ENCODE measurements at places on chromosomes 11 and 22.

- DNase-seq = peak; percentile 70
Measured at GRCh38 chr11:95067039-95067840, 521 bp downstream of the SRSF8 start.

DNA sequence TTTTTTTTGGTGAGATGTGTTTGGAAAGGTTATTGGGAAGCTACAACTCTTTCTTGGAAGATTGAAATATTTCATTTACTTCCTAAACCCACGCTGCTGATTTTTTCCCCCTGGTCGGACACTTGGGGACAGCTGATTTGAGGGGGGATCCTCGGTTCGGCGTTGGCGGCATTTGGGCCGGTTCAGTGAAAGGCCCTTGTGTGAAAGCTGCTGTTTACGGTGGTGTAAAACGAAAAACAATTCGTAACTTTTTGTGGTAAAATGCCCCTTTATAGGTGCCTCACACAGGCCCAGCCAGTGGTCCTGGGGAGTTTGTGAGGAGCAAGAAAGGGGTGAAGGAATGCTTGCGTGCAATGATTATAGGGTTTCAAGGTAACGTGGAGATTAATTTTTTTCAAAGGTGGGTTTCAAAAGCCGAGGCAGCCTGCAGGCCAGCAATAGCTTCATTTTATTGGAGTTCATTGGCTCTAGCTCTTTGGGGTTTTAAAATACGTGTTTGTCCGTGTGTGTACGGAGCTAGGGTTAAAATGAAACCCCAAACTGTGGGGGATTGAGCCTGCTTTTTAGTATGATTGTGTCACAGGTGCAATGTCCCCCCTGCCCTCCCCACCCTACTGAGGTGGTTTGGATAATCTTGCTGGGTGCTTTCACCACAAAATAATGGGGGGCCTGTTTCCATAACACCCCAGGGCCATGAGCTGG, 77.2 kb upstream of the PPARA start:
- DNase-seq = no peak

DNA sequence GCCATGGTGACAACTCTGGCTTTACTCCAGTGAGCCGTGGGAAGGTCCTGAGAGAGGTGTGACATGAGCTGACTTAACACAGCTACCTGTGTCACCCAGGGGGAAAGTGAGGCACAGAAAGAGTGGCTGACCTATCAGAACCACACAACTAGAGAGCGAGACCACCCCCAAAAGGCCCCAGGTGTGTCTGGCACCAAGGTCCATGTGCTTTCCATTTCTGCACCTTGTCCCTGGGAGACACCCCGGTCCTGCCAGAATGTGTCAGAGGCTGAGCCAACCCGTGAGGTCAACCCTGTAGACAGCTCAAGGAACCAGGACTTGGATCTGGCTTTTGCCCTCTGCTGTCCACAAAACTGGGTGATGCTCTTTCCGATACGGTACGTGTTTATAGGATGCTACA, 9.8 kb downstream of the MAFF start:
- no peak for DNase-seq

DNA sequence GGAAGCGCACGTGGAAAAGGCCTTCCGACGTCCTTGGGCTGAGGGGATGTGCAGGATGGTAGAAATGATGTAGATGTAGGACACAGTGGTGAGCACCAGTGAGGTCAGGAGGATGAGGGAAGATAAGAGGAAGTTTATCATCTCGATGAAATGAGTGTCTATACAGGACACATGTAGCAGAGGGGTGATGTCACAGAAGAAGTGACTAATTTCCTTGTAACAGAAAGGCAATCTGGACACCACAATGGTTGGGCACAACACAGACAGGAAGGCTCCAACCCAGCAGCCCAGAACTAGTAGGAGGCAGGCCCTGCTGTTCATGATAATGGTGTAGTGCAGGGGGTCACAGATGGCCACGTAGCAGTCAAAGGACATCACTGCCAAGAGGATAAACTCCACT, 35.0 kb upstream of the OR6M1 start:
- no peak for DNase-seq

DNA sequence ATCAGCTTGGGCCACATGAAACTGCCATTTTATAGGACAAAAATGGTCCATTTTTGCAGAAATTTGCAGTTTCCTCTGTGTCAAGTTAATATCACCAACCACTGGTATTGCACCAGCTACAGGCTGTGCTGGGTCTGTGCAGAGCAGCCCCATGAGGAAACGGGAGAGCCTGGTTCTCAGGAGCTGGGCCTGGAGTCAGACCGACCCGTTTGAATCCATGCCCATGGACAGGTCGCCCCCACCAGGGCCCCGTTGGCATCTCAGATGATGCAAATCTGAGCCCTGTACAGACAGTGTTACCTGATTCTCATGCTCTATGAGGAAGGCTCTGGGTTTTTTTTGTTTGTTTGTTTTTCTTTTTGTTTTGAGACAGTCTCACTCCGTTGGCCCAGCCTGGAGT, 9.8 kb upstream of the SEC14L6 start:
- DNase-seq = no peak

DNA sequence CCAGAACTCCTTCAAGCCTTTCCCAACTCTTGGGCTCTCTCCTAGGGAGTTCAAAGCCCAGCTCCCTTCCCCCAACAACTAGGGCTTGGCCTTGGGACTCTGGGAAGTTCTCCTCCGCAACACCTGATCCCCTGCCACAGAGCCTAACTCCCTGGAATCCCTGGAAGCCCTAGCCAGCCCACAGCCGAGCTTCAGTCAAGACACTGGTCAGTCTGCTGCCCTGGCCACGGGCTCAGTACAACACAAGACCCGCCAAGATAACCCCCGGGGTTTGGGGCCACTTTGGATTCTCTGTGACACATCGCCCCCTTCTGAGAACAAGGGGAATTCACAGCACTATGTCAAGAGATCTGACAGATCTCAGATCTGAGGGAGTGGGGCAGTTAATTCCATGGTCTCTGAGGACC, 58.3 kb downstream of the SLC22A12 start:
- DNase-seq = no peak

GRCh38 chr11:60780065-60780464, 5.1 kb upstream of the MS4A10 start:
- no peak for DNase-seq

- DNase-seq = no peak
Measured at GRCh38 chr11:116707161-116707629, 65.6 kb downstream of the BUD13 start.

DNA sequence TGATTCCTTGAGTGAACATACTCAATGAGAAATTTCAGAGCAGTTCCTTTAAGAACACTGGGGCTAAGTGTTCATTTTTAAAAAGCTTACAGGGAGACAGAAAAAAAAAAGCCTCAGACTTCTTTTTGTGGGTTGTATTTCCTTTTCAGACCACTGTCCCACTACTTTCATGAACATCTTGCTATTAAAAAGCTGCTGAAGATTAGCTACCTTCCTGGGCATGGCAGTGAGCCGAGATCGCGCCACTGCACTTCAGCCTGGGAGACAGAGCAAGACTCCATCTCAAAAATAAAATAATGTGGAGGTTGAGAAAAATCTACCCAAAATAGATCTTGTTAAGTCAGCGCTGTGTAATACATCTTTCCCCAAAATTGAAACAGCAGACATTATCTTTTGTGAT, 10.8 kb downstream of the TRAF6 start:
- DNase-seq = no peak

- no peak for DNase-seq
Measured at GRCh38 chr11:128491195-128491936, 96.0 kb downstream of the ETS1 start.

DNA sequence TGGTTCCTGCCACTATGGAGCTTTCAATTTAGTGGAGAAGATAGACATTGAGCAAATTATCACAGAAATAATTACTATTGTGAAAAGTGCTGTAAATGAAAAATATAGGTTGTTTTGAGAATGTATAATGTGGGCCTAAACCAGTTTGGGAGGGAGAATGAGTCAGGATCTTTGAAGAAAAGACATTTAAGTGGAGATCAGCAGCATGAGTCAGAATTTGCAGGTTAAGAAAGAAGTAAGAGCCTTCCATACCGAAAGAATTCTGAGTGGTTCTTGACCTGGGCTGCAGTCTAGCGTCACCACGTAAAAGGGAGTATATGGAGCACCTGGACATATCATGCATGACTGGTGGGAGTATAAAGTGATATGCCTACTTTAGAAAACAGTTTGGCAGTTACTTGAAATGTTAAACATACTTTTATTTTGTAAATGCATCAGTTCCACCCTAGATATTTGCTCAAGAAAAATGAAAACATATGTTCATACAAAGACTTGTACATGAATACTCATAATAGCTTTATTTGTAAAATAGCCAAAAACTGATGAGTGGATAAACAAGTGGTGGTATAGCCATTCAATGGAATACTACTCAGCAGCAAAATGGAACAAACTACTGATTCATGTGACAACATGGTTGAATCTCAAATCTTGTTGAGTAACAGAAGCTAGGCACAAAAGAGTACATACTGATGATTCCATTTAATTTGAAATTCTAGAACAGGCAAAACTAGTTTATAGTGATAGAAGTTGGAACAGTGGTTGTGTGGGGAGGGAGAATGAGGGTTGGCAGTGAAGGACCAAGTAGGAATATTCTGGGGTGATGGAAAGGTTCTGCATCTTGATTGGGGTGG, 99.2 kb downstream of the STIM1 start:
- DNase-seq = no peak

DNA sequence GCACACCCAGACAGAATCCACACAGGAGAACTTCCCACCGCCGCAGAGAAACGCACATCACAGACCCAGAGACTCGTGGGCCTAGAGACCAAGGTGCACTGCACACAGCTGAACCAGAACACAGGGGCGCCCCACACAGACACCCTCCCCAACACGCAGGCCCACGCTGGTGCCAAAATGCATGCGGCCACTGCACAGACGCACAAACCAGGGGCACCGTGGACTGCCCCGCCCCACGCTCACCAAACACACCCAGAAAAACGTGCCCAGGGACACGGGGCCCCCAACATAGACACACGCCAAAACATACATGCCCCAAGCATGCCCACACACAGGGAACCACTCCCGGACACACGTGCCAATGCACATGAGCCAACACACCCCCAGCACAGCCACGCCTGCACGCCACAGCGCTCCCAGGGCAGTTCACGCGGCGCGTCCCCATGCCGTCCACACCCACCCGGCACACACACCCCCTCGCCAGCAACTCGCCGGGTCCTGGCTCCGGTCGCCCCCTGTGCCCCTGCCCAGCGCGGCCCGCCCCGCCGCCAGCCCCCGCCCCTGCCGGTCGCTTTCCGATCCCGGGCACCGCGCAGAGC, 7.8 kb downstream of the ELFN2 start:
- DNase-seq = no peak

DNA sequence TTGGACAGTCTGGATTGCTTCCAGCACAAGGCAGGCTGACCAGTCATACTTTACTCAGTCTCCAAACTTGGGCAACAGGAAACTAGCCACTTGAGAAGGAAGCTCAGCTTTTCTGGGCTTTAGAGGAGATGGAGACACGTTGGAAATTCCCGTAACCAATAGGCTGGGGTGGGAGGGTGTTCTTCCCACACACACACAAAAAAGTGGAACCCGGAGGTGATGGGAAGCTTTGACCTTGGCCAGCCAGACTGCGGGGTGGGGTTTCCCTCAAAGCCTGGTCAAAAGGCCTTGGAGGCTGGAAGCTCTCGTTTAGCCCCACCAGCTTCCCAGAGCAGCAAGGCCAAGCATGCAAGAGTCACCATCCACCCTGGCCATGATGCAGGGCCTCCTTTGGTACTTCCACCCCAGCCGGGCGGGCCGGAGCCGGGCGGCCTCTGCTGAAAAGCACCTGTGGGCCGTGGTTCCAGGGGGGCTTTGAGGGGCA, 126.2 kb downstream of the BCR start:
- no peak for DNase-seq
